NCI-H1048 (cell line): ENCODE measurements at places on chromosomes 12 and 14.

DNA sequence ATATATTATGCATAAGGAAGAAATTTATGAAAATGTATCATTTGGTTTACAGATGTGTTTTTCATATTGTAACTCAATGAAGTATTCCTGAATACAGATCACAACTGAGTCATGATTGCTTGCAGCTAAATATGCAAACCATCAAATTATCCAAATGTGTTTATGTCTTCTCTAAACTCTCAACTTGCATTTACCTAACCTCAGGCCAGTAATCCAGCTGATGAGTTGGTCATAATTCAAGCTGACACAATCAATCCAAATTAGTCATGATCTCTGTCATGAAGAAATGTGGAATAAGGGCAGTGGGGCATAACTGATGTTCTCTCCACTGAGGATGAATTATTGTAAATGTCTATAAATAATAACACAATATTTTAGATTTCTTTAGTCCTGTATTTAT is 104.8 kb upstream of the CNTN1 start:
- peak; percentile 65 for DNase-seq

- no peak for DNase-seq
Measured at GRCh38 chr12:89948271-89949175, 239.9 kb upstream of the ATP2B1 start.

DNA sequence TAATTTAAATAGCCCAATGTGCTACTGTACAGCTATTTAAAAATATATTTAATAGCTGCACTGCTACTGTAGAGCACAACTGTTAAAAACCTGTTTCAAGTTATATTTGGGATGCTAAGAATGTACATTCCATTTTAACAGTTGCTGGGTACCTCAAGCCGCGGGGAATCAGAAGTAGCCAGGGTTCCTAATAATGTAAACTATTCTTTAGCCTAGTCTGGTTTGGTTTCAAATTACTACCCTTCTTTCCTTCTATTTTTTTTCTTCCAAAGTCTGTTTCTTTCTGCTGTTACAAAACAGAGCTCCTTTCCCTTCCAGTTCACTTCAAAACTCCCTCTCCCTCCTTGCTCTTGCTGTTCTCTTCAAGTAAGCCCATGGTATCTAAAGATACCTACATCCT is 21.3 kb downstream of the SCAF11 start:
- no peak for DNase-seq

DNA sequence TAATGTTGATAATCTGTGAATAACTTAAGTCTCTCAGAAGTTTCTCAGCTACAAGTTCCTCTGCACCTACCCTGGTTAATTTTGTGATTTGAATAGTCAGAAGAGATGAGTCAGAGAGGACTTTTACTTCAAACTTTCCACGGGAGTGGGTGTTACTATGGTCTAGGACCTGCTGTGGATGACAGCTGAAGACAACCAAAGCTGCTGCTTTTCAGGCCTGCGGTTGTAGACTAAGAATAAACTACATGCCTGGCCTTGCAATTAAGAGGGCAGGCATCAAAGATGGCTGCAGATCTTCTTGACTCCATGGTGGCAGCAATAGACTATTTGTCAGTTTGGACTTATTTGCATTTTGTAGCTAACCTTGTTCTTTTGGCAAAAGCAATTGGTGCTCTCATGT is 227.1 kb upstream of the KRR1 start:
- DNase-seq = no peak

- no peak for DNase-seq
Measured at GRCh38 chr14:101977311-101978071, 13.1 kb downstream of the DYNC1H1 start.

DNA sequence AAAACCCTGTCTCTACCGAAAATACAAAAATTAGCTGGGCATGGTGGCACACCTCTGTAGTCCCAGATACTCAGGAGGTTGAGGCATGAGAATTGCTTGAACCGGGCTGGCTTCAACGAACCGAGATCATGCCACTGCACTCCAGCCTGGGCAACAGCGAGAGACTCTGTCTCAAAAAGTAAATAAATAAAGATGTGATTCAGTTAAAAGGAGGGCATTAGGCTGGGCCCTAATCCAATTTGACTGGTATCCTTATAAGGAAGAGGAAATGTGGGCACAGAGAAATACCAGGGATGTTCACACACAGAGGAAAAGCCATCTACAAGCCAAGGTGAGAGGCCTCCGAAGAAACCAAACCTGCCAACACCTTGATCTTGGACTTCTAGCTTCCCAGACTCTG is 10.1 kb upstream of the DCAF4 start:
- no peak for DNase-seq

DNA sequence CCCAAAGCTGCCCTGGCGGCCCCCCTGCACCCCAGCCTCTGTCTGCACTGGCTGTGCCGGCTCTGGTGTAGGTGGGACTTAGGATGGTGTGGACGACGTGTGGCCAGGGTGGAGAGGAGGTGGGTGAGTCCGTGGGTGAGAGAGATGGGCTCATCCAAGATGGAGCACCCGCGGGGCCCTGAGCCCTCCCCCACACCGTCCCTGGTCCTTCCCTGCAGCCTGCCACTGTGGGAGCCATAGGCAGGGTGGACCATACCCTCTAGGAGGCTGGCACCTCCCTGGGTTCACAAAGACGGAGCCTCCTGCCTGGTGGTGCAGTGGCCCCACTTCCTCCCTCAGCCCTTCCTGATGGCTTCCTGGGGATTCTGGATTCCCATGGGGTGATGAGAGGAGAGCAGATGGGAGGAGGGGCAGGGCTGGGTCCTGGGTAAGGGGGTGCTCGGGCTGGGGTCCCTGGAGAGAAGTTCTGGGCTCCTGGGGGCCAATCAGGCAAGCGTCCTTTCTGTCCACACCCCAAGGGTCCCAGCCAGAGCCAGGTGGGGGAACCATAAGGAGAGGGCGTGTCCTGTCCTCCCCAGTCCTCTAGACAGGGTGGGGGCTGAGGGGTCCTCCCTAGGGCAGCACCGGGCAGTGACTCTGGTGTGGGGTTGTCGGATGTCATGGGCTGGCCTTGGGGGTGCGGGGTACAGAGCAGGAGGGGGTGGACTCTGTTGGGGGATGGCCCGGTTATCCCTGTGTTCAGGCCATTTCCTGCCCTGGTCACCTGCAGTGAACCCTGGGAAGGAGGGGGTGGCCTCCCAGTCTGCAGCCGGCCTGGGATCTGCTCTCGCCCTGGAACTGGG is 384.8 kb downstream of the TMEM121 start:
- DNase-seq = no peak

GRCh38 chr14:36627981-36628380 is 33.7 kb upstream of the PAX9 start:
- no peak for DNase-seq

- DNase-seq = peak; percentile 2
Measured at GRCh38 chr12:5945071-5946008, at the start of gene ANO2. Gene ANO2 (minus strand): TSS chr12:5945259. CDS start chr12:5945217, 42 bp downstream.

GRCh38 chr12:111904446-111904975 is 62.5 kb downstream of the MAPKAPK5 start:
- DNase-seq = no peak

DNA sequence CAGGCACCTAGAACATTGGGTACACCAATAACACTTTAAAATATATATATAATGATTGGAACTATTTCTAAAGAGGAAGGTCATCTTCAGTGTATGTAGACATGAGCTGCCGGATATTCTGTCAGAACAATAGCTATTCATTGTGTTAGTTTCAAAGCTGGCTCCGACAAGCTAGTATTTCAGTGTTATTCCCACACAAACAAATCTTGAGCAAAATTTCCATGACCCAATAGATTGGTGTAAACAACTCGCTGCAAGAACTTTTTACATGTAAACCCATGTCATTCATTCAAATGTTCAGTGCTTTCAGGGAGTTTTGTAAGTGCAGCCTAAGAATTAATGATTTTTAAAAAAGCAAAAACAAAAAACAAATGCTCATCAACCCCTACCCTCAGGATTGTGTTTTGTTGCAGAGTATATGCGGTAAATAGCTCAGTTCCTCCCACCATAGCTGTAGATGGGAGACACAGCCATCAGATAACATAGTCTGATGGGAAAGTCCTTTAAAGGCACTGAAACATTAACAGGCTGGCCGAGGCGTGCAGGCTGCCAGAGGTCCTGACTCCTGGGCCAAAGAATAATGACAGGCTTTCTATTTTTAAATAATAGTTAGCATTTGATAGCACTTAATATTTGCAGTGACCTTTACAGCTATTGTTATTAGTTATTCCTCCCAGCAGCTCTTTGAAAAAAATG is 150.3 kb upstream of the ARHGAP5 start:
- DNase-seq = no peak

DNA sequence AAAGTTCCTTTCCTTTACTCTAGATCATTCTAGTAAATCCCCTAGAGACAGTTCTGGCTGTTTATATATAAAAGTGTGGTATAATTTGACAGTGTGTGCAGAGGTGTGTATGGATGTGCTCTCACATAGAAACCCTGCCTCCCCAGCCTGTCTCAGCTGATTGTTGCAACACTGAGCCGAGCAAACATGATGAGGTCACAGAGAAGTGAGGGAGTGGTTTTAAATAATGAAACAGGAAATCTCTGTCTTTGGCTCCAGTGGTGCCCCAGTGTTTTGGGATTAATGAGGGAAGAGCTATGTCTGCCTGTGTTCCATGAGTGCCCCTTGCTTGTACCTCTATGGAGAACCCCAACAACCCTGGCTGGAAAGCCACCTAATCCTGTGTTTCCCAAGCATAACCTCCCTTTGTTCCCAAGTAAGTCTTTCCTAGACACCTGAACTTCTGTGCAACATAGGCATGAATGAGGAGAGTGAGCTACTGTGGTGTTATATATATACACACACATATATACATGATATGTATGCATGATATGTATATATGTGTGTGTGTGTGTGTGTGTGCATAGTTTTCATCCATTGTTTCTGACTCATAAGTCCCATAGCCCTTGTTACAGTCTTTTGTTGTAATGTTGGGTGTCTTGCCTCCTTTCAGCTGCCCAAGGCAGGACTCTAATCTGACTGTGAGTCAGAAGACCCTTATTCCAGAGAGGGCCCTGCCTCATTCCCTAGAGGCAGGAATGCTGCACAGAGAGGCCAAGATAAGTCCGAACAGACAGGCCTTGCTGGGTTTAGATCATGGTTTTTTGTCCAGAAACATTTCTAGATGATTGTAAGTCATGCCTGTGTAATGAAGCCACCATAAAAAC is 18.0 kb downstream of the TRAF3 start:
- no peak for DNase-seq

GRCh38 chr14:64303471-64303917 is 9.3 kb upstream of the ESR2 start:
- DNase-seq = no peak

GRCh38 chr12:119714614-119715267 is 46.8 kb downstream of the PRKAB1 start:
- no peak for DNase-seq

DNA sequence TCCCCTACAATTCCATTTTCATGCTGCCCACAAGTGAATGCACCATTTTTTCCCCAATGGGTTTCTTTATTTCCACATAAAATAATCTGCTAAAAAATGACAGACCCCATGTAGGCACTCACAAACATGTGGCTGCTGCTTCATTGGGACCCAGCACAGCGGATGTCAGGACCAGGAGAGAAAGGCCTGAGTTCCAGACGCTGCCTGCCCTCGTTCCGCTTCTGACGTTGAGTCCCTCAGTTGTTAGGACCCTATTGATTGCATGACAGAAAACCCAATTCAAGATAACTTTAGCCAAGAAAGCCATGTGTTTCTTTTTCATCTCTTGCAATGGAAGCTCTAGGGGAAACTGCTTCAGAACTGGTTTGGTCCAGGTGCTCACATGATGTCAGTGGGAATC is 34.6 kb downstream of the ADGRD1 start:
- DNase-seq = no peak

DNA sequence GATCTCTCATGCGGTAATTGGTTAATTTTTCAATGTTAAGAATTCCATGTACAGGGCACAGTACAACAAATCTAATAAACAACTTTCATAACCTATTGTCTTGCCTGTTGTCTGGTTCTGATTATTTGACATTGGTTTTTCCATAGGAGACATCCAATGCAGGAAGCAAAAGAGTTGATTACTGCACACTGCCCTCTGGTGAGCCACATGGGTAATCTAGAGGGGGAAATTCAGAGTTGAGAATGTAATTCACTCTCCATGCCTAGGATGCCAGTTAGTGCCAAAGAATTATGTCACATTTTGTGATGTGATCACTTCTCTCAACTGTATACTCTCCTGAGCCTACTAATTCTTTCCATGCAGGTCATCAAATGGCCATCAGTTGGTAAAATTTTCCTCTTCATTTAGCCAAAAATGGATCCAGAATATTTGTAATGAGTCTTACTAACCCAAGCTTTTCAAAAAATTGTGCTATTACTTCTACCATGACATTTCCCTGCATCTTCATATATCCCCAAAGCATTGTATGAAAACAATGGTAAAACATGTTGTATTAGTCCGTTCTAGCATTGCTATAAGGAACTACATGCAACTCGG is 17.7 kb upstream of the CCDC91 start:
- no peak for DNase-seq

DNA sequence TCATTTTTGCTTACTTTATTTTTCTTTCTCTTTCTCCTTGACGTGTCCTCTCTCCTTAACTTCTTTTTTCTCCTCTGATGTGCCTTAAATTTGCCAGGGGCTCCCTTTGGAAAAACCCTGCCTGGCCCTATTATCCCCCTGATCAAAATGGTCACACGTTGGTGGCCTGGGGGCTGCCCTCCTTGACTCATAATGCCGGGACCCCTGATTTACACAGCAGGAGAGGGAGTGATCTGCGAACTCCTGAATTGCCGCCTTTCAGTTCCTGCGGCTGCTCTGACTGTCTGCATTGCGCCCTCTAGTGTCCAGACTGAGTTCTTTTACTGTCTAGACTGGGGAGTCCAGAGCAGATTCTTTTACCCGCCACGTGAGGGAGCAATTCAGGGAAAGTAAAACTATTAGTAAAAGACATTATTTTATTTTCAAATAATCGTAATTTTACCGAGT is 44.8 kb upstream of the GZMB start:
- DNase-seq = peak; percentile 86

DNA sequence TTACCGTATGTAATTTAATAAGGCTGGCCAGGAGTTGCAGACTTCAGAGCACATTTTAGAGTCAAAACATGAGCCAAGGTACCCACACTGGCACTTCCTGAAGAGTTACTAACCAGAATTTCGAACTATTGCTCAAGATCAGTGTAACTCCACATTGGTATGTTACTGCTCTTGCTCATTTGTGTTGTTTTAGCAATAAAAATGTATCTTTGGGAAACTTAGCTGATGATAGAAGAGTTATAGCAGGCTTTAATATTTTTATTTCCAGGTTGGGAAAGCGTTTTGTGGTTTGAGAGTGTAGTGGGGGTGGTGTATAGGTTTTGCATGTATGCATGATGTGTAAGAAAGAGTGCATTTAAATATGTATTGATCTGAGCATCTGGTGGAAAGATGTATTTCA is 96.6 kb downstream of the SCN8A start:
- no peak for DNase-seq

DNA sequence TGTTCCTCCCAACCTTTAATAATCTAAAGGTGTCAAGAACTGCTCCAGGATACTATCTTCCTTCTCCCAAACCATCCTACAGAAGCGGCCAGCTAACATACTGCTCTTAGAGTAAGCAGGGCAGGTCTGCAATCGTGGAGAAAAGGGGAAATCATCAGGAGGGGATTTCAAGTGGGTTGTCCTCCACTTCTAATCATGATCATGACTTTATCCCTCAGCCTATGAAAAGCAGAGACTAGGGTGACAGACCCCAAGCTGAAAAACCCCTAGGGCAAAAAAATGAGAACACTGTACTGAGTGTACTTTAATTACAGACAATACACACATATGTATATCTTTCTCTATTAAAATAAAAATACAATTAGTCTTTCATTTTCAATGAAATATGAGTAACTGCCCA is 13.9 kb downstream of the DUSP16 start:
- no peak for DNase-seq
